NCI-H2171 (cell line): ENCODE measurements at places on chromosomes 2 and 18.

GRCh38 chr2:28681158-28681571 lies 70.5 kb upstream of the PPP1CB start:
- no peak for DNase-seq

- DNase-seq, result no peak
Measured at GRCh38 chr18:31101183-31102024, 817 bp downstream of the DSC2 start.

GRCh38 chr2:215680605-215681598 lies 245.0 kb upstream of the FN1 start:
- no peak for DNase-seq

DNA sequence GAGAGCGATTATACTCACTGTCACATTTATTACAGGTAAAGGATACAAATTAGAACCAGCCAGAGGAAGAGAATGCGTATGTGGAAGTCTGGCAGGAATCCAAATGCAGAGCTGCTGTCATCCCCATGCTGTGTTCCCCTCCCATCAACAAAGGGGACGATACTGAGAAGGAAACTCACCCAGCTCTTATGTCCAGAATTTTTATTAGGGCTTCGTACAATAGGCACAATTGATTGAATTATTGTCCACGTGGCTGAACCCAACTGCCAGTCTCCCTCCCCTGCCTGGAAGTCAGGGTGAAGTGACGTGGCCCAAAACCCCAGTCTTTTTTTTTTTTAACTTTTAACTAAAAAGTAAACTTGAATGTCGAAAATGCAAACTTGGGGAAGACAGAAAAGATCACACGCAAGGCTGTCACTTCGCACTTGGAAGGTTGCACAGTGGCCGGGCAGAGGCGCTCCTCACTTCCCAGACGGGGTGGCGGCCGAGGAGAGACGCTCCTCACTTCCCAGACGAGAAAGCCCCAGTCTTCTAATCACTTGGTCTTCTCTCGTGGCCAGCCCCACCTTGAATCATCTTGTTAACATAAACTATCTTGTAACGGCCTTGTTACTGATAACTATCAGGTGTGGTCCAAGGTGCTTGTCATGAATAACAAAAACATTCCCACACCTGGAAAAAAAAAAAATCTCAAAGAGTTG lies 40.0 kb upstream of the ITSN2 start:
- DNase-seq, result no peak

DNA sequence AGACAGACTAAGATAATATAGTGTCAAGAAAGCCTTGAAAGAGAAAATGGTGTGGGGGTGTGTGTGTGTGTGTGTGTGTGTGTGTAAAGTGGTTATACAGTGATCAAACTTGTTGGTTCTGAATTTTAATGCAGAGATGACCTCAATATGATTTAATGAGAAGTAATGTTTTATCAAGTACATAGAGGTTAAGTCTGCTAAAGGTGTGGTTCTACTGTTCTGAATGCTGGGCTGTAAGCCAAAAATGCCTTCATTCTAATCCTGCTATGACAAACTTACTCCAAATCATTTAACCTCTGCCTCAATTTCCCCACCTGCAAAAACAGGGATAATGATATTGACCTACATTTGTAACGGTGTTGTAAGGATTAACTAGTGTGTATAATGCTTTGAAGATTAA lies 87.9 kb downstream of the WDPCP start:
- DNase-seq, result no peak

DNA sequence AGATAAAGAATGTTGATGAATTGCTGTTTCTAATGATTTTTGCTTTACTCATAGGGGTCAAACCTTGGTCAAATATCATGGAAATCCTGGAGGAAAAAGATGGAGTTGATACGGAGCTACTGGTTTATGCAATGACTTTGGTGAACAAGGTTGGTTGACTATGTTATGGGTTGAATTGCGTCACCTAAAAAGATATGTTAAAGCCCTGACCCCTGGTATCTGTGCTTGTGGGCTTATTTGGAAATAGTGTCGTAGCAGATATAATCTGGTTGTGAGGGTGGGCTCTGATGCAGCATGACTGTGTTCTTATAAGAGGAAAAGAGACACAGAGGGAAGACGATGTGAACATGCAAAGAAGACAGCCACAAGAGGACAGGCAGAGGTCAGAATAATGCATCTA lies 226.2 kb downstream of the TPGS2 start:
- no peak for DNase-seq

- peak; percentile 69 for DNase-seq
Measured at GRCh38 chr18:74990563-74991081, 218.3 kb downstream of the PTGR3 start.

GRCh38 chr2:24682304-24682703 lies 110.9 kb downstream of the PTRHD1 start:
- DNase-seq, result no peak

- DNase-seq, result no peak
Measured at GRCh38 chr2:136334967-136335366, 217.0 kb upstream of the CXCR4 start.

DNA sequence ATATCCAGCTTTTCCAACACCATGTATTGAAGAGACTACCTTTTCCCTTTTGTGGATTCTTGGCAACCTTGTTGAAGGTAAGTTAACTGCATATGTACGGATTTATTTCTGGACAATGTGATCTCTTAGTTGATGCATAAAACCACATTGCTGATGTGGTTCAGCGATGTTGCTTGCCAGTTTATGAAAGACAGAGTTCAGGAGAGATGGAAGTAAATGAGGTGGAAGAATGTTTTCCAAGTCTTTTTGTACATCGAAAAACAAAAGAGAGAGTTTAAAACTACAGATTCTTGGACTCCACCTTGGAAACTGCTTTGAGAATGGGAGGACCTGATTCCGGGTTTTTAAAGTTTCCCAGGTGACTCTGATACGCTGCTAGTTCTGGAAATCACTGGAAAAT lies 43.8 kb downstream of the MOB4 start:
- no peak for DNase-seq

- no peak for DNase-seq
Measured at GRCh38 chr2:236975766-236976165, 109.9 kb upstream of the COPS8 start.

DNA sequence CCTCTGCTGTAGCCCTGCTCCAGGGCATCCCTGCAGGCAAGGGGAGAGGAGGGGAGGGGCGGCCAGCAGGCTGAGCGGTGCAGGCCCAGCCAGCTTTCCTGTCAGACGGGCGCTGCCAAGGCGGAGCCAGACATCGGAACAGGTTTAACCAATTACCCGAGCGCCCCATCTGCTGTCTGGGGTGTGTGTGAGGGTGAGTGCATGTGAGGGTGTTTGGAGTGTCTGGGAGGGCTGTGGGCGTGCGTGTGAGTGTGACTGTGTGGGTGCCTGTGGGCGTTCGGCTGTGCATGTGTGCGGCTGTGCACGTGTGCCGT lies 20.0 kb downstream of the EMX1 start:
- DNase-seq, result peak; percentile 74

- no peak for DNase-seq
Measured at GRCh38 chr2:239339726-239340601, 60.9 kb downstream of the HDAC4 start.

DNA sequence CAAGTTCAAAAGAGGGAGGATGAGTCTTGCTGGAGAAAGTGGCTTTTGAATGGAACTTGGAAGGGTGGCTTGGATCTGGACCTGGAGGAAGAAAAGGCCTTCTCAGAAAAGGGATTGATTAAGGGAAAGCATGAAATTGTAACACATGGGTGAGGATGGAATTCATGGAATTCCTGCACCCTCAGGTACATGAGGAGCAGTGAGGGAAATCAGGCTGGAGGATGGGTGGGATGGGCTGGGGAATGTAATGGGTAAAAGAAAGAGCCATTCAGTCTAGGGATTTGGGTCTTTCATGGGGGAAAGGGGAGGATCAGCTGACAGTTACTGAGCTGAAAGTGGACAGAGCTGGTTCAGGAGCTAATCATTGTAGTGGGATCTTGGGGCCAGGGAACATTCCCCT lies 51.2 kb upstream of the HAAO start:
- no peak for DNase-seq

GRCh38 chr18:8279781-8280330 lies 329.4 kb upstream of the RAB12 start:
- DNase-seq, result no peak

DNA sequence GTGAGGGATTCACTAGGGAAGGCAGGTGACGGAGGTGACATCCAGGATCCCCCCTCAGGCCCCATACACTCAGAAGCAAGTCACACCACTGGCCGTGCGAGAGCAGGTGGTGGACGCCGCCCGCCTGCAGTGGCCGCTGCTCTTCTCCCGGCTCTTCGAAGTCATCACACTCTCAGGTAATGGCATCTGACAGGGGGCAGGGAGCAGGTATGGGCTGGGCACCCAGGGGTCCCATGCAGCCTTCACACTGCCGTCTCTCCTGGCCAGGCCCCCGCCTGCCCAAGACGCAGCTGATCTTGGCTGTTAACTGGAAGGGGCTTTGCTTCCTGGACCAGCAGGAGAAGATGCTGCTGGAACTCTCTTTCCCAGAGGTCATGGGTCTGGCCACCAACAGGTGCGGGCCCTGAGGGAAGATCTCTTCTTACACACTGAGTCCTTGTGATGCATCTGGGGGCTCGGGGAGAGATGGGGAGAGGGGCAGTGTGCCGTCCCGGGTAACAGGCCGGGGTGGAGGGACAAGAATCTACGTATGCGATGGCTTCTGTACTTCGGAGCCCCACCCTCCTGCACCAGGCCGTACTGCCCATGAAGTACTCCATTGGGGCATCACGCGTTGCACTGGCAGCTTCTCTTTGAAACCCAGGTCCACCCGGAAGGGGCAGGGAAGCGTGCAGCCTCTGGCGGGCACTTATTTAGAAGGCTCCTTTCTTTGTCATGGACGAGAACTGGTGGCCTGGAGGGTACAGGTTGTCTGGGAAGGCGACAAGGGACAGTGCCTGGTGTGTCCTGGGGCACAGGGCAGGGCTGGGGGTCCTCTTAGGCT lies 18.8 kb upstream of the GPR17 start:
- no peak for DNase-seq

- no peak for DNase-seq
Measured at GRCh38 chr2:42770288-42771131, 6.6 kb upstream of the OXER1 start.

- DNase-seq, result no peak
Measured at GRCh38 chr2:88099798-88100488, 27.9 kb downstream of the FABP1 start.

DNA sequence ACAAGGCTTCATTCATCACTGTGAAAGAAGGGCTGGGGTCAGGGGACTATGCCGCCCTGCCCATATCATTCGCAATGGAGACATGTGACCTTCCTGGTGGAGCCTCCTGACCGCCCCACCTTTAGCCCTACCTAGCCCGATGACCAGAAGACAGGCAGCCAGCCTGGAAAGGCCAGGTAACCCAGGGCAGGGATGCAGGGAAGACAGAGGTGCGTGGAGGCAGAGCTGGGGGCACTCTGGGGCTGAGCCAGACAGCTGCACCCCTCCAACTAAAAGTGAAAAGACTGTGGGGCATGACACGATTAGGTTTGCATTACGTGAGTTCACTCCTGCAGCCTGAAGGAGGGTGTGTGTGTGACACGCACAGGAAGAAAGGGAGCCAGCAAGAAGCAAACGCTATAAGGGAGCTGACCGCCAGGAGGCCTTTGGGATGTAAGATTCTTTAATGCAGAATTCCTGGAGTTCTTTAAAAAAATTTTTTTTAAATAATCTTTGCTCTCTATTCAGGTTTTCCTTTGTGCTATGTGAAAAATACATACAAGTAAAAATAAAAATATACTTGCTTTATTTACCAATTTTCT lies 3.7 kb upstream of the HES6 start:
- DNase-seq, result no peak
